ENCODE measurements at places on chromosomes 3 and 15.
A peak's percentile ranks its signal among the peaks of the same experiment; 100 is the strongest.

- DNase-seq, result no peak
Measured at GRCh38 chr15:69576035-69576526, 123.5 kb downstream of the RPLP1 start.

DNA sequence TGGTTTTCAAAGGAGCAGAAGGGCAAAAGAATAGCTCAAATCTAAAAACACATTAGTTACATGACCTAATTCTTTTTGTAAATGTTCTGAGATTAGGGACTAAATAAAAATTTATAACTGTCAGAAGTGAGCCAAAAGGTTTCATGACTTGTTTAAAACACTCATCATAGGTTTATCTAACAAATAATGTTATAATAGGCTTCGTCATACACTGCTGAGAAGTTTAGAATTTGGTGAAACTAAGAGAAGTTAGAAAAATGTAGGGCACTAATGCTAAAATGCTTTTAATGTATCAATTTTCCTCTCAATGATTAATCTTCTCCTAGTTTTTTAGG, 468.8 kb upstream of the CDIN1 start:
- DNase-seq, result no peak

DNA sequence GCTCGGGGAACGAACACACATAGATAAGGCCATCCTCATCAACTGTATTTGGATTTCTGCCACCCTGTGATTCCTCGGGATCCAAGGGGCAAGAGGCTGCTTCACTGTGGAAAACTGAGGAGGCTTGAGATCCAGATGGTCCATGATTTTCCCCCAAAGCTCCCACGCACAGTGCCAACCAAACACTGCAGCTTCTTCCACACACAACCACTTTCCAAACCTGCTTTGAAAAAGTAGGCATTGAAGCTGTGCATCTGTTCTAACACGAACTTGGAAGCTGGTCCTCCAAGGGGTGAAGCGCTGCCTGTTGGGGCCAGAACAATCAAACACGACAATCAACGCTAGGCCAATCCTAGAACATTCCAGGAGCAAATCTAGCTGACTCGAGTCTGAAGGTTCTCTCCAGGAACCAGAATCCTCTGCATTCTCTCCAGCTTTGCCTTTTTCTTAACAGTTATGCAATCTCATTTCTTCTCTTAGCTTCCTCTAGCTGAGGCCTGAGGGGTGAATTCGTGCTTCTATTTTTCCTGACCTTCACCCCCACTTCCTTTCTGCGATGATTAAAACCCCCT, 104.4 kb downstream of the LRRK1 start:
- peak; percentile 38 for DNase-seq

DNA sequence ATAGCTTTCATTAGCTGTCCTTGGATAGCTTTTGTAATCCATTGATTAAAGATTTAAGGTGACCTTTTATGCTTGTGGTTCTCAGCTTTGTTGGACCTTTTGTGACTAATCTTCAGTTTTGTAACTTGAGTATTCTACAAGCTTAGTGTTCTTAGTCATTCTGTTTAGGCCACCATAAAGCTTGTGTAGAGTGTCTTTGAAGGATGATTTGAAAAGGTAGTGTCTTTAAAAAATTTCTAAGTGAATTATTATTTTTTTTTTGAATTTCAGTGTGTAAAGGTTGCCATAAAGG, 7.5 kb downstream of the MORF4L1 start:
- DNase-seq, result no peak

DNA sequence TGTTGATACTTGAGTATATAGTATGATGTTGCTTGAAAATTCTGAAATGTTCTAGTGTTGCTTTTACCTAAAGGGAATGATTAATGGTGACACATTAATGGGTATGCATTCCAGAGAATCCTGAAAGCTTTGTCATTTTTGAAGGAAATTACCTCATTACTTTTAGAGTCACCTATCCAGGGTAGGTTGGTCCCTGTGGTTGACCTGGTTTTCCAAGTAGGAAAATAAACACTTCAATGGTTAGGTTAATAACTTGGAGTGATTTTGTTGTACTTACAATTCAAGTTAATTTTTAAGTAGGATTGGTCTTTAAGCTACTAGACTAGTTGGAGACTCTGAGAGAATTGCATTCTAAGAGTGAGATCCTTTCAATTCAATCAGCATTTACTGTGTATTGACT, 31.0 kb downstream of the MITF start:
- DNase-seq, result no peak

DNA sequence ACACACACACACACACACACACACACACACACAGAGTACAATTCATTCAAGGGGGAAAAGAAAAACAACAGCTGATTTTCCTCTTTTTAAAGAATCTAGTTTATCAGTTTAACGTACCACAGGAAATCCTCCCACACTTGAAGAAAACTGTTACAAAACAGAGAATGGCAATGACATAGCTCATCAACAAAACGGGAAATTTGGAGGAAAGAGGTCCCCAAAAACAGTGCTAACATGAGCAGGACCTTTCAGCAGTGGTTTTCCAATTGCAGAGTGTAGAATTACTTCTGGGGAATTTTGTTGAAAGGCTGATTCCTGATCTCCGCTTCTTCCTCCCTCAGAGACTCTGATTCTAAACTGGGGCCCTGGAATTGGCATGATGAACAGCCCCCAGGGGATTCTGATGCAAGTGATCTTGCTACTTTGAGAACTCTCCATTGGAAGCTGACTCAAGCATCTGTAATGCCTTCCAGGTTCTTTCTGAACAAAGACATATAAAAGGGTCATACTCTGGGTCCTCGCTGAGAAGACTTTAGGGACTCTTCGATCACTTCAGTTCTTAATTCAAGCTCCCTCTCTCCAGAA, 442.6 kb upstream of the PROK2 start:
- DNase-seq, result no peak

- no peak for DNase-seq
Measured at GRCh38 chr3:161026612-161027510, 78.3 kb downstream of the B3GALNT1 start.

DNA sequence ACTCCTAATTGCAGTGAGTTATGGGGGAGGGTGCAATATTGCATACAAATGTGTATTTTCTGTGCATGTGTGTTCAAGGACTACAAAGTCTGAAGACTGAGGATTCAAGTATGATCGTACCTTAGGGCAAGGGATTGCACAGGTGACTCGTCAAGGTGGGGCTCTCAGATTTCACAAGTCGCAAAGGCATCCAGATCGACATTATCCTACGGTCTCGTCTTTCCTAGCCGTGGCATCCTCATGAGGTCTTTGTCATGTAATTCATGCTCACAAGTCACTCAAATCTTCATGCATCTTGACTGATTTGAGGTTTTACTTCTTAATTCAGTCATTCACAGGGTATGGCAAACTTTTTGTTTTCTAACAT, 191.4 kb upstream of the HES1 start:
- DNase-seq, result no peak

DNA sequence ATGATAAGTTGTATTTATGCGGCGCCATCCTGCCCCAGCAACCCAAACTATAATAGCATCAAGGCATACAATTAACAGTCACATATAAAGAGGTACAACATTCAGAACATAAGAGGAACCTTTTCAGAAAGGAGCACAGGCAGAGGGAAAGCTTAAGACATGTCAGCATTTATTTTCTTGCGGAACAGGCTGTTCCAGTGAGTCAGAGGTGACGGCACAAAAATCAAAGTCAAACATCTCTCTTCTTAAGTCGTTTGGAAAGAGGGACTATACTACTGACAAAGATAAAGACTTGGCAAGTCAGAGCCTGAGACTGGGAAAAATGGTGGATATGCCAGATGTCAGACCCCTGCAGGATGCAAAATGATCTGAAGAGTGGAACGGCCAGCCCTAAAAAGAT, 128.4 kb downstream of the CTNNB1 start:
- DNase-seq, result no peak

DNA sequence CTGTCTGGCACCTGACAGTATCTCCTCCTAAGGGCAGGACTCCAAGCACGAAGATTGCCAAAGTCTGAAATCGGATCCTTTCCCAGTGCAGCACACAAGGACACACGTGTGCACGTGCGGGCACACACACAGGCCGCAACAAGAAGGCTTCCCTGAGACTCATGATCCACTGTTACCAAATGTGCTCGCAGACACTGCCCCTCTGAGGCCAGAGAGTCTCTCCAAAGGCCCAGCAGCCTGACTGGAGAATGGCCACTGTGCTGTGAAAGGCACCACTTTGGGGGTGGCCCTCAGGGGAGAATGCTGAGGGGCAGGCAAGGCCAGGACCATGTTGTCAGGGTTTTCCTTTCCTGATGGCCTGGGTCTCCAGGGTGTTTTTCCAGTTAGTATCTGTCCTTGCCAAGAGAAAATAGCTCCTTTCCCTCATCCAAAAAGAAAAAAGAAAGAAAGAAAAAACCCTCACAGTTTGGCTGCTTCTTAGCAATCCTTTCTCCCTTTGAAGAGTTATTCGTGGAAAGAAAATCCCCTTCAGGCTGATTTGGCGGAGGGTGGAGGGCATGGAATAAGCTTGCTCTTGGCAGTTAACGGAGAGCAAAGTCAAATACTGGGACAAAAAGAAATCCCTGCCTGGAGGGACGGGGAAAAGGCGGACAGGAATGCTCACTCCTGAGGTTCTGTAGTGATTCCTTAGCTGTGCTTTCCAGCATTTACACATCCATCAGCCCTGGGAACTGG, 112.2 kb upstream of the ETV5 start:
- DNase-seq, result no peak

DNA sequence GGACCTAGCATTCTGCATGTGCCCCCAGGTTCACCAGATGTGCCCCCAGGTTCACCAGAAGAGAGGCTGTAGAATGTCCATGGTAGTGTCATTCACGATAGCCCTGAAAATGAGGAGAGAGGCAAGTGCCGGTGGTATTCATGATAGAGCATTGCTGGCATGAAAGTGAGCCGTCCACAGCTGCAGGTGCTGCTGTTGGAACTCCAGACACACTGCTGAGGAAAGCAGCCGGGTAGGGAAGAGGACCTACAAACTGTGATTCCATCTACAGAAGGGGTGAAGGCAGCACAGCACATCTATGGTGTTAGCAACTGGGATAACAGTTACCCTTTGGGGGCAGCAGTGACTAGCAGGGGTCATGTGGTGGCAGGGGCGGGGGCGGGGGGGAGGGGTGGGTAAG, 125.0 kb upstream of the PLXNA1 start:
- no peak for DNase-seq

DNA sequence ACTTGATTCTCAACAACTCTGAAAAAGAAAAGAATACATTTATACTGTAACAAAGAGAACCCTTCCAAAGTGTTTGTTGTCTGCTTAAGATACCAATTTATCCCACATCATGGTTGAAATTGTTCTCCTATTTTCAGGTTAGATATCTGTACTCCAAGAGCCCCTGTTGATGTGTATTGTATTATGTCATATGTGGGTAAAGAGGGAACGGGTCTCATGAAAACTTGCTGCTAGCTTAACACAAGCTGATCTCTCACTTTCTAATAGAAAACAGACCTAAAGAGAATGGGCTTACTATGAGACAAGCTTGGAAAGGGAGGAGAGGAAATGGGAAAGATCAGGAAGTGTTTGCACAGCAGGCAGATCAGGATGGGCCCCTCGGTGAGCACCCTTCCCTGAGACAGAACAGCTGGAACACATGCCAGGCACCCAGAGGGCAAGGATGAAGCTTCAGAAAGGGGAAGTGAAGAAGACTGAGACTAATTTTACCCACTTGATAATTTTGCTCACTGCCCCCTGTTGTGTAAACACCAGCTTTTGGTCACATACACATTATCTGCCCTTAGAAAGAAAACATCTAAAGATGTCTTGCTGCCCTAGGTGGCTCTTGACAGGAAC, 747.9 kb upstream of the CCDC54 start:
- DNase-seq, result no peak

GRCh38 chr15:49270541-49271421, 100.7 kb downstream of the GALK2 start:
- DNase-seq, result no peak

DNA sequence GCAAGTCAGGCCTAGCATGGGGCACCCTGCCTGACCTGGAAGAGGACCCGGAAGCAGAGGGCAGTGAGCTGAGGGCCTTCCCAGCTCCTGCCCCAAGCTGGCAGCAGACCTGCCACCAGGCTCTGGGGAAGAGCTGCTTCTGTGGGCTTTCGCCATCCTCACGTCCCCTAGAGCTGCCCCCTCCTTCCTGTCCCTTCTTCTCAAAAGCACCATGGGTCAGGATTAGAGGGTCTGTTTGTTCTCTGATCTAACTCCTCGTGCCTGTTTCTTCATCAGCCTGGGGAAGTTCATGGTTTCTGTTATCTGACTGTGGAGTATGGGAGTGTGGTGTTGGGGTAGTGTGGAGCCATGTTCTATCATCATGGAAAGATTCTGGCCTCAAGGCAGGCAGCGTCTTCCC, 58.4 kb upstream of the POLG start:
- no peak for DNase-seq

GRCh38 chr3:37852097-37852496, 9.6 kb upstream of the CTDSPL start:
- no peak for DNase-seq

- no peak for DNase-seq
Measured at GRCh38 chr3:11385326-11385725, 113.1 kb downstream of the ATG7 start.

DNA sequence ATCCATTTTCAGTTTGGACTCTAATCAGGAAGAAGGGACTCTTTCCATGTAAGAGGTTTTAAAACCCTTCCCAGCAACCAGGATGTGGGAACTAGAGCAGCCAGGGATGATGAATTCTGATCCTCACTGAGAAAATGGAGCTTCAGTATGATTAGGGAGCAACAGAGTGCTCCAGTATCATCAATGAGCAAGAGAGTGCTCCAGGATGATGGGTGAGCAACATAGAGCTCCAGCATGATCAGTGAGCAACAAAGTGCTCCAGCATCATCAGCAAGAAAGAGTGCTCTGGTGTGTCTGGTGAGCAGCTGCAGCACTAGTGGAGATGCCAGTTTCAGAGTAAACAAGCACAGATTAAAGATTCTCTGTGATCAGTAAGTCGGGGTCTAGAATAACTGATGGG, 106.4 kb upstream of the LPP start:
- DNase-seq, result no peak

- DNase-seq, result no peak
Measured at GRCh38 chr15:85318048-85318731, 62.2 kb upstream of the AKAP13 start.

DNA sequence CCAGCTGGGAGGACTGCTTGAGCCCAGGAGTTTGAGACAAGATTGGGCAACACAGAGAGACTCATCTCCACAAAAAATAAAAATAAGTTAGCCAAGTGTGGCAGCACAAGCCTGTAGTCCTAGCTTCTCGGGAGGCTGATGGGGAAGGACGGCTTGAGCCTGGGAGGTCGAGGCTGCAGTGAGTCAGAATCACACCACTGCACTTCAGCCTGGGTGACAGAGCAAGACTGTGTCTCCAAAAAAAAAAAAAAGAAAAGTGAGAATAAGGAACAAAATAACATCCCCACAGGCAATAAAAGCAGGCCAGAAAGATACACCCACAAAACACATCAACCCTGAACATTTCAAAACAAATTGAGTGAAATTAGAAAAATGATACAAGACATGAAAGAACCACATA, 48.7 kb upstream of the OCA2 start:
- DNase-seq, result no peak
